ENCODE measurements at places on chromosomes 3 and 15.

GRCh38 chr15:74382004-74382816, 14.8 kb upstream of the CYP11A1 start:
- DNase-seq: no peak

DNA sequence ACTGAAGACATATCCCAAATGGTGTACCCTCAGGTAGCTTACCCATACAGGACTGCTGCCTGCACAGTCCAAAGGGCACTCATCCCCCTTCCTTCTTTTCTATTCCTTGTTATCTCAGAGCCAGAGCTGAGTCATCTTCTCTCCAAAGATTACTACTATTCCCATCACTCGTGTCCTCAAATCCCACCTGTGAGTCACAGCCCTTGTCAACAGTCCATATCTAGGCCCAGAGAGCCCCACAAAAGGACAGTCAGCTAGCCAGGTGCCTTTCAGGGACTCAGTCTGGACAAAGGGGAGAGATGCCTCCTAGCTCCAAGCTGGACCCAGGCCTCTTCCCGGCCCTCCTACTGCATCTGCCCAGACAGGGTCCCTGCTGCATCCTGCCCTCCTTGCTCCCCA, 11.0 kb downstream of the PARP16 start:
- DNase-seq: no peak

- DNase-seq: no peak
These were observed 51.8 kb downstream of the TMEM108 start for GRCh38 chr3:133089906-133090485.

- DNase-seq: no peak
These were observed 136.3 kb downstream of the EEFSEC start for GRCh38 chr3:128289534-128289933.

GRCh38 chr3:49872801-49873281, 3.1 kb upstream of the CAMKV start:
- DNase-seq: no peak

- DNase-seq: no peak
These were observed 36.2 kb downstream of the SEMA5B start for GRCh38 chr3:122991236-122991985.

GRCh38 chr3:58307639-58308215, 1.4 kb downstream of the HTD2 start:
- no peak for DNase-seq

GRCh38 chr3:141506071-141506470, 19.2 kb downstream of the RASA2 start:
- no peak for DNase-seq

DNA sequence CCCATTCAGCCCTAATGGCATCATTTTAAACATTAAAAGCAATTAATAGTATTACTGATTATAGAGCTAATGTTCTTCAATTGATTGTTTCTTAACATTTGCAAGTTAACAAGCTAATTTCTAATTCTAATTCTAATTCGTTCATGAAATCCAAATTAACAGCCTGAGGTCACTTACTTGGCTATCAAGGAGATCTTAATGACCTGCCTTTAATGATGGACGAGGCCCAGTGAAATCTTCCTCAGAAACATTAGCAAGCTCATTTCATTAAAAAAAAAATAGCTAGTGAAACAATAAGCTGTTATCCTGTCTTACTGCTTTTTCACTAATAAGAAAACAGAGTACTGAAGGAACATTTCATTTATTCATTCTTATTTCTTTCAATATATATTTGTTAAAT, 15.4 kb upstream of the RNF7 start:
- no peak for DNase-seq

GRCh38 chr3:118850687-118851086, 184.0 kb downstream of the IGSF11 start:
- no peak for DNase-seq

DNA sequence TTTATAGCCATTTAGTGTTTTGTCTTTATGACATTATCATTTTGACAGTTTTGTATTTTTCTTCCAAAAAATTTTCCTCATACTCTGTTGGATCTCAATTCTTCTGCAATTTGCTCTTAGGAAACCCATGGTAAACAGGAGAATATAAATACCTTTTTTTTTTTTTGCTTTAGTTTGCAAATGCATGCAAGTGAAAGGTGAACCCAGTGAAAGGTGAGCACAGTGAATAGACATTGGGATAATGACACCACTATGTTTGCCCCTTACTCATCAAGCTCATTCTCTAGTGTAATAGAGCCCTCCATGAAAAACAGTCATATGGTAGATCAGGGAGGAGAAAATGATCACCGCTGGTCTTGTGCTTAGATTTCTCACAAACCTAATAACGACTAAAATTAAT, 59.0 kb upstream of the TRPC1 start:
- DNase-seq: no peak

GRCh38 chr3:53842436-53843194, 3.6 kb downstream of the CHDH start:
- DNase-seq: peak; percentile 46

DNA sequence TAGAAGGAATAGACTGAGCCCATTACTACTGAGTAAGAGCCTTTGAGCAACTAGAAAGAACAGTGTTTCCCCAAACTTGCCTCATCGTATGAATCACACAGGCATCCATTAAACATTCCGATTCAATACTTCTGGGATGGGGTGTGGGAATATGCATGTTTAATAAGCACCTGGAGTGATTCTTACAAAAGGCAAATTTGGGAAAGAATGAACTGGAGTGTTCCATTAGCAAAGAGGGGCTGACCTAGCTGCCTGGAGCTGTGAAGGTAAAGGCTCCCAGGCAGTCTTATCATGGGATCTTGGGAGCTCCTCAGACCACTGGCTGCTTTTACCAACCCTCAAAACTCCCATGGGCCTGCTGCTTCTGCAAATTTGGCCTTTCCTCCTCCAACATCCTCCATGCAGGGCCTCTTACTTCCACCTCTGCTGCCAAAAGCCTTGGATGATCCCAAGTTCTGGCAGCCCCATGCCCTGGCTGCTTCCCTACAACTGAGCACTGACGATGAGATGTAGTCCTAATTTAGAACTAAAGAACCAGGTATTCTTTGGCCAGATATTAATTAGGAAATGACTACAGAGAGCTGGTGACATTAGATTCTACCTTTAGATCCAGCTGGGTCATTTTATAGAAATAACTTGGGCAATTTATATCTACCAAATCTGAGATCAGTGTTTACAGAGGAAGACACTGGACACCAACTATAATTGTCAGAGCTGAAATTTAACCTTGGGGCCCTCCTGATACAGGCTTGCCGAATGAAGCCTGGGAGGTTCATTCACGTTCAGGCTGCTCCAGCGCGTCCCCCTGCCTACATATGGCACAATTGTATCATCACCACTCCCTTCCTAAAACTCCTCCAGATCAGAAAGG, 11.2 kb upstream of the HOMER2 start:
- DNase-seq: no peak

- DNase-seq: no peak
These were observed 38.2 kb downstream of the OSTN start for GRCh38 chr3:191237047-191237882.

GRCh38 chr3:72818092-72818773, 30.0 kb downstream of the SHQ1 start:
- peak; percentile 2 for DNase-seq

GRCh38 chr3:58241306-58242044, 3.9 kb downstream of the ABHD6 start:
- no peak for DNase-seq

DNA sequence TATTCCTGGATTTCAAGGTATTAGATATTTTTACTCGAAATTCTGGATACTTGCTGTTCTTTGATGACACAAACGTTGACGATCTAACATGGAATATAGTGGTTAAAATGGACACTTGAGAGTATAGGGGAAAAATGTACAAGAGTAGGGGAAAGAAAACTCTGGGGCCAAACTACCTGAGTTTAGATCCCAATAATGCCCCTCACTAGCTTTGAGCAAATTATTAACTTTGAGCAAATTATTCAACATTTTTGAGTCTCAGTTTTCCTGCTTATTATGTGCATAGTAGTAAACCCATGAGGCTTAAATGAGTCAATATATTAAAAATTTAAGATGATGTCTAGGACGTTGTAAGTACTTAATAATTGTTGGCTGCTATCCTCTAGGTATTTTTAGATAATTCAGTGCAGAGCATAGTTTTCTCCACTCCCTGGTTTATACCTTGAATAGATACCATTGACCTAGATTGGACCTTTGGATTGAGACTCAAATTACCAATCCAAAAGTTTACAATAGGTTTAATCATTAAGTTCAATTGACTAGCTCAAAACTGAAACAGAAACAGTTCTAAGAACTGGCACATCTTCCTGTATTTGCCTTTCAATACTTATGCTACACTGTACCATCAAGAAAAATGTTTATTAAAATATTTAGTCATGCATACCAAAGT, 4.5 kb downstream of the ADGRG7 start:
- no peak for DNase-seq

DNA sequence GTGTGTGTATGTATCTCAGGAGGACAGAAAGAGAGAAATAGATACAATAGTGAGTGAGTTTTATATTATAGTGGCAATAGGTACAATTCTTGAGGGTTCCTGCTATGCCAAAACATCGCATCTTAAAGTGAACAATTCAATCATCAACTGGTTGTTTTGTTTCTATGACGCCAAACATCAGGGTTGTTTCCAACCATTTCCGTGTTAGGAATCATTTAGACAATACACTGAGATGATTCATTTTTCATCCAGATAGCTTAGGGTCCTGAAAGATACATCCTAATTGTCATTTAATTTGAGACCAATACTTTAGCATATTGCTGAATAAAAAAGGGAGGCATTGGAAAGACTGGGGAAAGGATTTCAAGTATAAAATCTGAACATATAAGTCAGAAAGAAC, 472.2 kb downstream of the MCTP2 start:
- no peak for DNase-seq

DNA sequence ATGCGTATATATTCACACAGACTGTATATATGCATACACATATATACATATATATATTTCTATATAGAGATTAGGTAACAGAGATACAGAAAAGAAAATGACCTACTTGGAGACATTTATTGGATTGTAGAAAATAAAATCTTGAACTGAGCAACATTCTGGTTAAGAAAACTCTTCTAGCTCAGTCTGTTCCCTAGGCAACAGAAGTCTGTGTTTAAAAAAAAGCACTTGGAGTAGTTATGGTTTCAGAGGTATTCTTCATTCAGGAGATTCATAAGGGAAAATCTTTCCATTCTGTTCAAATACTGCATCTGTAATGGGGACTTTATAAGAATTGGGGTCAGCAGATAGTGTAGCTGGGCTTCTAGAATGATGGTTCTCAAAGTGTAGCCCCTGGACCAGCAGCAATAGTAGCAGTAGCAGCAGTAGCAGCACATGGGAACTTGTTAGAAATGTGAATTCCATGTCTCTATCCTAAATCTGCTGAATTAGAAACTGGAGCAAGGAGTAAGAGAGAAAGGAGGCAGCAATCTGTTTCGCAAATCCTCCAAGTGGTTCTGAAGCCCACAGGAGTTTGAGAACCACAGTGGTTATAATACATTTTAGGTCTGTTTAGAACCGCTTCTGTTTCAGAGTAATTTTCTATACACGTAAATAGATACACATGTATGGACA, 112.8 kb upstream of the TMEM108 start:
- no peak for DNase-seq

GRCh38 chr3:148903022-148903442, 37.9 kb downstream of the CPA3 start:
- DNase-seq: no peak

DNA sequence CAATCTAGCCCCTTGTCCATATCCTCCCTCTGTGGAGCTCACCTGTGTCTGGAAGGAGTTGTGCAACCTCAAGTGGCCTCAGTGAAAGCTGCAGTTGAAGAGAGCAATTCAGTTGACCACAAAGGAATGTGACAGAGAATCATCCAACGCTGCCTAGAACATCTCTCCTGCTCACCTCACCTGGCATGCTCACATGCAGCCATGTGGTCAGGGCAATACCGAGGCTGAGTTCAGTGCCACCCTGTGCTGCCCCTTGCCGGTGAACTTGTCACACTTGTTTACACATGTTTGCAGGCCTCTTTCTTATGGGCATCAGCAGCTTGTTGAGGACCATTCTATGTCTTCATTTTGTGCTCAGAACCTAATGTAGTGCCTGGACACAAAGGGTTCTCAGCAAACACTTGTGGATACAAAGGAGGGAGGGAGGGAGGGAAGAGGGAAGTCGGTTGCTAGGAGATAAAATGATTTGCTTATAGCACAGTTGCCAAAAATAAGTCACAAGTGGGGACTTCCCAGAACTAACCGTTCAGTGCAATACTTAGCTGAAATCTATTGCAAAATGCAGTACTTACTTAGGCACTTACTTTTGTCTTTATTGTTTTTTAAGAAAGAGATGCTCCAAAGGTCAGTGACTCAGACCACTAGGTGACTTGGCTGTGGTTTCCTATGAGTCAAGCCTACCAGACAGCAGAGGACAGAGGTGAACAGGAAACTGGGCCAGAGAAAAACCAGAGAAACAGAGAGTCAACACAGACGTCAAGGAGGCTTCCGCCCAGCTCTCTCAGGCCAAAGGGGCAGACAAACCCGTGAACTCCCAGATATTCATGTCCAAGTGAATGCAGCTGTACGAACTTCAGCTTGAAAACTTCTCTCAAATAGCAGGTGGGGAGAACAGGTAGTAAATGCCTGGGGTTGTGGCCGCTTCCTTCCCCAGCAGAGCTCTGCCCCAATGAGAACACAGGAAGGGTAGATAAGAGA, 227.8 kb upstream of the CTNNB1 start:
- DNase-seq: peak; percentile 81

DNA sequence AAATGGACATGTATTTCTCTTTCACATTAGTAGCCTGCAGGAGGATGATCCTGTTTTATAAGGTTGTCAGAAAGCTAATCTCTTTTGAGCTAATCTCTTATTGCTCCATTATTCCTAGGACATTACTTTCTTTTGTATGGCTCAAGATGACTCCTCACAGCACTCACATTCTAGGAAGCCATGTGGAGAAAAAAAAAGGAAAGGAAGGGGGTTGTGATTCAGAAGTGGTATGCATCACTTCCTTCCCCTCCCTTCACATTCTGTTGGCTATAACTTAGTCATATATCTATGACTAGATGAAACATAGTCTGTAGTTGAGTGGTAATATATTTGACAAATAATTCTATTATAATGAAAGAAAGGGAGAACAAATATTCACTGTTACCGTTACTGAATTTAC, 168.8 kb upstream of the TTC14 start:
- no peak for DNase-seq

GRCh38 chr3:3827111-3827510, 27.9 kb downstream of the LRRN1 start:
- DNase-seq: no peak

DNA sequence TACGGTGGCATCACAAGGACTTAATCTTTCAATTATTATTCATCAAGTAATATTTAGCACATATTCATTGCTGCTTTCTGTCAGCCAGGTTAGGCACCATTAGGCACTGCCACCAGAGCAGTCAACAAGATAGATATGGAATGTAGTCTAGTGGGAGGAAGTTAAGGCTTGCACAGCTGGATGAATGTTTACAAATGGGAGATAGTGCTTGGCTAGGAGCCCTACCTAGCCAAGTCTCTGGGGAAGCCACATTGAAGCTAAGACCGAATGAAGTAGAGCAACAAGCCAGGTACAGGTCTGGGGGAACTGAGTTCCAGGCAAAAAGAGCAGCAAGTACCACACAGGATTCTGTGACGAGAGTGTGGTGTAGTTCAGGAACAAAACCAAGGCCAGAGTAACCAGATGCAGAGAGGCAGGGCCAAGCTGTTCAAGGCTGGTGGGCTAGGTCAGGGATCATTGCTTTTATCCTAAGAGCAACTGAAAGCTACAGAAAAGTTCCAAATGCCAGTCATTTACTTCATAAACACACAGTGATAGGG, 33.4 kb upstream of the SCAANT1 start:
- DNase-seq: no peak

- no peak for DNase-seq
These were observed 377.7 kb upstream of the GOLIM4 start for GRCh38 chr3:168473334-168473890.

- no peak for DNase-seq
These were observed 331.4 kb upstream of the CCDC54 start for GRCh38 chr3:107045791-107046190.

Measured in Panc1 (cell line).